ENCODE measurements at places on chromosomes 6 and 20.
A peak's percentile ranks its signal among the peaks of the same experiment; 100 is the strongest.

GRCh38 chr6:74222768-74223333 is 526.8 kb downstream of the CD109 start:
- DNase-seq: no peak

DNA sequence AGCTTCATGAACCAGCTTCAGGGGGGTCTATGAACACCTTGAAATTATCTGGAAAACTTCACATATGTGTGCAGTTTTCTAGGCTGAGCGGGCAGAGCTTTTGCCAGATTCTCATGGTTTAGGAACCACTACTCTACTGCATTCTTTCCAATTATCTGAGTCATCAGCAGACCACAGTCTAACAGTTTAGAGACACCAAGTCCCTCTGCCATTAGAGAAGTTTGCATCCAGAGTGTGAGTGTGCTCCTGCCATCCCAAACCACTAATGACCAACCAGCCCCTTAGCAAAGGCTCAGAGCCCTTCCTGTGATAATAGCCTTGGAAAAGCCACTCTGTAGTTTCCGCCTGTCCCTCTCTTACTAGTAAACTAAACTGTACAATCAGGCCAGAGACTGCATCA is 96.8 kb downstream of the PHACTR1 start:
- DNase-seq: no peak

DNA sequence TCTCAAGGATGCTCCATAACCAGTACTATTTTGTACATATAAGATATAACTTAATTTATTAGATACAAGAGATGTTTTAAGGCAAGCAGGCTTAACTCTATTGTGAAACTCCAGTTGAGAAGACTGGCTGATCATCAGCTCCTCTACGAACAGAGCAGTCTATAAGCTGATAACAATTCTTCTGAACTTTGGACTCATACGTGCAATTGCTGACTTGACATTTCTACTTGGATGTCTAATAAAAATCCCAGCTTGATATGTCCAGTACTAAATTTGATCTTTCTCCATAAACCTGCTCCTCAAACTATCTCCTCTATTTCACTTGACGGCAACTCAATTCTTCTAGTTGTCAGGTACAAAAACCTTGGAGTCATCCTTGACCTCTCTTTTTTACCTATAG is 141.9 kb downstream of the HS3ST5 start:
- no peak for DNase-seq

DNA sequence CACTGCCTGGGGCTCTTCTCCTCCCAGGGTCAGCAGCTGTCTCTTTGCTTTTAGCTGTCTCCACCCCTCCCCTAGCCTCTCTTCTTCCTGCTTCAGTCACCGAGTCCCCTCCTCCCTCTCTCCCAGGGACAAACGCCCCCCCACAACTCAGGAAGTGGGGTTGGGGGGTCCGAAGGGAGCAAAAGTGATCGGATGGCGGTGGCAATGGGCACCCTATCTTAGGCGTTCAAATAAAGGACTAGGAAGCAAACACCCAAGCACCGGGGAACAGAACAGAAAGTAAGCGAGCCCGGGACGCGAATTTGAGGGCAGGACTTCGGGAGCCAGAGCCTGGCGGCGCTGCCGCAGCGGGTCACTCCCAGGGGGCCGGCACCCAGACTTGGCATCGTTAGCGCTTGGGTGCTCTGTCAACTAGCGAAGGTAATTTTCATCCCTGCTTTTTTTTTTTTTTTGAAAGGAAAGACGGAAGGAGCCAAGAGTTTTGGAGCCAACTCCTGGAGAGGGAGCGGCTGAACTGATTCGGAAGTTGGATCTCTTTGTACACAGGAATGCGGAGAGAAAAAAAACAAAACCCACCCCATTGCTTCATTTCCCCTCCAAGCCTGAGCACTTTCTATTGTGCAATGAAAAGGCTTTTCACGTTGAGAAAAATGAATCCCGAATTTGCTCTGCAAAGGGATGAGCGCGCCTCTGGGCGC is 815 bp upstream of the ITPR3 start:
- DNase-seq: no peak

- no peak for DNase-seq
Measured at GRCh38 chr20:63441136-63442099, 31.0 kb downstream of the KCNQ2 start.

DNA sequence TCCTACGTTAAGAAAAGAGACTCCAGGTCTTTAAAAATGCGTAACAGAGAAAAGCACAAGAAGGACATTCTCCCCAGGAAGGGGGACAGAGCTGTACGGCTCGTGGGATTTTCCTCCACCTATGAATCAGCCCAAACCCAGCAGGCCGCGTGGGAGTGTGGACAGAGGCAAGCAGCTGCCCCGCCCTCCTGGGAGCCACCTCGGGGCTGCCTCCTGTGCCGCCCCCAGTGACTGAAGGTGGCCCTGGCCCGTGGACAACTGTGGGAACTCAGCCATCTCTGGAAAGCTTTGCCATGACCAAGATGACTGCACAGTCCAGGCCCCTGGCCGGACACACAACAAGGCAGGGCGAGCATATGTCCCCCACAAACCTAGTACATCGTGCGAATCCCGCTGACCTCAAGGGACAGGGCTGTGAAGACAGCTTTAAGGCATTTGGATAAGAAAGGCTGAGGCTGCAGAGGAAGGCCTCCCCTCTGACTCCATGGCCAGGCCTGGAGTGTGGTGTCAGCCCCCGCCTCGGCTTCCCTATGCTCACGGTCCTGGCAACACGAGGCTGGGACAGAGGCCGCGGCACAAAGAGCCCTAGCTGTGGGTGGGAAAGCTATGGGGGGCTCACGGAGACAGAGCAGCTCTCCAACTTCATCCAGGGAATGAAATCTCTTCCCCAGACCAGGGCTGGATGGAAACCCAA is 26.9 kb downstream of the PXDC1 start:
- DNase-seq: no peak

- DNase-seq: peak; percentile 46
Measured at GRCh38 chr20:34891166-34892062, 15.0 kb downstream of the ACSS2 start.

DNA sequence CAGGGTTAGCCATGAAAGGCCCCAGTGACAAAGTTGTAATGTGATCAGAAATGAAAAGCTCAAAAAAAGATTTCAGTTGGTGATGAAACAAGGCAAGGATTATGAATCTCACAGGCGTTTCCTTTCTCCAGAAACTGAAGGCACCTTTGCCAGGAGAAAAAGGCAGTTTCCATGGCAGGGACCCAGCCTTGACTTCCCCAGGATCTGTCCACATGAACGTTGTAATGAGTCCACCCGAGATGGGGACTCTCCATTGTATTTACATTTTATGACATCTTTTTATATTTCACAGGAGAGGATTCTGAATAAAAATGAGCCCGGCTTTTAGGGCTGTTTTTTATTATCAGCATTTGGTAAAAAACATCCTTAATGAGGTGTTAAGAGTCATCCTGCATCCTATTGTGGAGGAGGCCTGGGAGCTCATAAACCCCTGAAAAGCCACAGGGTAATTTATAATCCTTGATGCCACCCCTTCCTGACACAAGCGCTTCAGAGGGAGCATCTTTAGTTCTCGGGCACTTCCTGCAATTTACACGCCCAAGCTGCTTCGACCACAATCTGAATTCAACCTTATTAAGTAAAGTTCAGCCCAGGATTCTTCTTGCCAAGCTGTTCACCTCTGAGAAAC is 74.1 kb upstream of the SALL4 start:
- DNase-seq: no peak

GRCh38 chr6:3506200-3506599 is 49.4 kb upstream of the SLC22A23 start:
- DNase-seq: no peak

DNA sequence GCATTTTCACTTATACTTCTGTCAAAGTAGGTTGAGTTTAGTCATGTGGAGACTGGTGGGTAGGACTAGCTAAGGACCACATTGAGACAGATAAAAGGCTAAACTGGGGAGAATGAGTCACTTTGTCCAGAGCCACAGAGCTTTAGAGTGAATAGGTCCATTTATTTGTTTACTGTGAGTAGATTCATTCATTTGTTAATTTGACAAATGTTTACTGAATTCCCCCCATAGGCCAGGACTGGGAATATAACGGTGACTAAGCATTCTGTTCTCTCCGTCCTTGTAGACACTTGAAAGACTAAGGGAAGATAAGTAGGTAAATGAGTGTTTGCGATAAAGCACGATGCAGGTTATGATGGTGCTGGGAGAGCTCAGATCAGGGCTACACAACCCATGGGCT is 699.7 kb upstream of the ID4 start:
- DNase-seq: no peak

- no peak for DNase-seq
Measured at GRCh38 chr20:48629069-48629959, 198.5 kb downstream of the PREX1 start.

DNA sequence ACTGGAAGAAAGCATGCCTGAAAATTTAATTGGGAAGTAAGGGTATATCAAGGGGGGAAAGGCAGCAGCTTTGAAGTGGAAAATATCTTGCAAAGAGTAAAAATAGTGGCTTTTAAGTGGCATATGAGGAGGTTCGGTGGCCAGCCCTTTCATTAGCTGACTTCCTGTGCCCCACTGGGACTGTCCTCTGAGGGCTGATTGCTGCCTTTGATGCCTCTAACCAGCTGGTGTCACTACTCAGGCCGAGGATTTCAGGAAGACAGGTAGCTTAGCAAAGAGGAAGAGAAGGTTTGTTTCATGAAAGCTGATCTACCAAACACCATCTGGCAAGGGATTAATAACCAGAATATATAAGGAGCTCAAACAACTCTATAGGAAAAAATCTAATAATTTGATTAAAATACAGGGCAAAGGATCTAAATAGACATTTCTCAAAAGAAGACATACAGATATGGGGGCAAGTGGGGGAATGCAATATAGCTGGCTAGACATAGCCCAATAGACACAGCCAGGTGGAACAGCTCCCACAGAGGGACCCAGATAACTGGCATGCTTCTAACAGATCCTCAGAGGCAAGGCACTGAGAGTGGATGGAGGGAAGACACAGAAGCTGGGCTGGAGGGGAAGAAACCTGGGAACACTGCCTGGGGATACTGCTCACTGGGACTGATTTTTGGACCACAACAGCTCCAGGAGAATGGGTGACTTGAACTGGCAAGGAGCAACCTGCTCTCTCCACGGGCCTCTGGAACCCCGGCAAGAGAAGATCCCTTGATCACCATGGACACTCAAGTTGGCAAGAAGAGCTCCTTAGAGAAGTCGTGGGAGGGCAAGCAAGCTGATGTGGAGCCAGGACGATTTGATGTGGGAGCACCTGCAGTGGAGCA is 33.2 kb downstream of the CCN2 start:
- DNase-seq: no peak

GRCh38 chr6:34044945-34045595 is 100.8 kb downstream of the GRM4 start:
- no peak for DNase-seq

- no peak for DNase-seq
Measured at GRCh38 chr6:32954986-32955802, 2.3 kb upstream of the HLA-DMA start.

- DNase-seq: peak; percentile 5
Measured at GRCh38 chr20:52150440-52151258, 40.9 kb downstream of the ZFP64 start.
